ENCODE measurements at places on chromosomes 2 and 18. TPM values are rescaled to one million over a fixed set of nuclear protein-coding genes. Genes with fewer than 3 reads are reported as not detected.

The REG3G gene
- total RNA-seq = not detected

The IL1A gene
- total RNA-seq = 23.4 TPM

The CCDC178 gene
- not detected for total RNA-seq

The EFHD1 gene
- 0.42 TPM for total RNA-seq

The TEKT4 gene
- not detected for total RNA-seq

The ABCB11 gene
- 0.42 TPM for total RNA-seq

The IL1F10 gene
- not detected for total RNA-seq

The UNC80 gene
- not detected for total RNA-seq

The NR4A2 gene
- total RNA-seq = 83.3 TPM

The VWC2L gene
- under 0.01 TPM for total RNA-seq

The ANKRD62 gene
- not detected for total RNA-seq

The NDC80 gene
- 8.6 TPM for total RNA-seq

The EMILIN1 gene
- total RNA-seq = 0.63 TPM

The MRPL19 gene
- 11.5 TPM for total RNA-seq

The PLGLB2 gene
- total RNA-seq = 0.52 TPM

The SCN3A gene
- 3.3 TPM for total RNA-seq

The TUBB8B gene
- total RNA-seq = not detected

The NAT8 gene
- not detected for total RNA-seq

The CXXC1 gene
- total RNA-seq = 46.9 TPM

The RBM44 gene
- 3.5 TPM for total RNA-seq

The LRPPRC gene
- 57.8 TPM for total RNA-seq

The KCNG3 gene
- 0.31 TPM for total RNA-seq

The GPR75 gene
- total RNA-seq = 3.3 TPM

The FAM124B gene
- 1.6 TPM for total RNA-seq

The ST8SIA3 gene
- not detected for total RNA-seq

The RAX gene
- not detected for total RNA-seq

The KCNF1 gene
- total RNA-seq = not detected

The CRYBA2 gene
- not detected for total RNA-seq

The SP140 gene
- 96.6 TPM for total RNA-seq

The B4GALT6 gene
- total RNA-seq = 1.0 TPM
